ENCODE measurements at places on chromosomes 3 and 15.

GRCh38 chr15:69244798-69245197 lies 53.9 kb upstream of the PAQR5 start:
- no peak for DNase-seq

DNA sequence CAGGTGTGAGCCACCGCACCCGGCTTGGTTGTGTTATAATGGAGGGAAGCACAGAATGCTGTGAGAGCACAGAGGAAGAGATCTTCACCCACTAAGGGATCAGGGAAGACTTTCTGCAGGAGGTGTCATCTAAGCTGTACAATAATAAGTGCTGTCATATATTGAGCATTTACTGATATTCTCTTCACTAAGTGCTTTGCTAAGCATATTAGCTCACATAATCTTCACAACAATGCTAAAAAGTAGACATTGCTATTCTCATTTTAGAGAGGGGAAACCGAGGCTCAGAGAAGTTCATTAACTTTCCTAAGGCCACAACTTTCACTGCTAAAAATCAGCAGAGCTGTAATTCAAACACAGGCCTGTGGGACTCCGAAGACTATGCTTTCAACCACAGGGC lies 115.3 kb downstream of the CORO2B start:
- no peak for DNase-seq

- DNase-seq = no peak
Measured at GRCh38 chr3:5692446-5692845, 504.9 kb downstream of the EDEM1 start.

DNA sequence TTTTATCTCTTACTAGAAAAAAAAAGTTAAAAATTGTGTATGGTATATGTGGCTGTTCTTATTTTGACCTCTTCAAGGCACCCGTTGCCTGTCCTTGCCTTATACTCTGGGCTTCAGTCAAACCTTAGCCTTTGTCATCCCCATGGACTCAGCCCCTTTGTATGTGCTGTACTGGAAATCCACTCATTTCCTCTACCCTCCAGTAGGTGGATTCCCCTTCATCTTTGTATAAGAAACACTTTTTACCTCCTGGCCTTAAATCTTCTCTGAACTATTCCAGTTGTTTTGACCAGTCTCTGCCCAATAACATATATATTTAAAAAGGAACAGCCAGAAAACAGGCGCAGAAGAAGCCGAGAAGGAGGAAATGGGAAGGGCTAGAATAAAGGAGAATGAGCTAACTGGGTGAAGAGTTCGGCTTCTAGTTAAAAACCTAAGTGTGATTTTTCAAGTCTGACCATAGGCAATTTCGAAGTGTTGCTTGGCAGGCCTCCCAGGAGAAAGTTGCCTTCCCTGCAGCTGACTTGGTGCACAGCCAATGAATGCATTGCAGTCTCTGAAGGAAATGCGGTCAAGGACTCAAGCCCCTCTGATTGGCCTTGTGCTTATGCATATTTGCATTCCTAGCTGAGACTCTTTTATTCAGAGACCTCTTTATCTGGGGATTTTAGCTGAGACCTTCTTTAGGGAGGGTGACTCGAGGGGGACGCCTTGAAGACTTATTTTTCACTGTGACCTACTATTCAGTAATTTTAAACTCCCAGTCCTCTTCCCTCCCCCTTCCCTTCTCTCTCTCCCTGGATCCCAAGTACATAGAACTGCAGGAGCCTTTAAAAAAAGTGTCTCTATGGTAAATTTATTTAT lies 277.4 kb downstream of the ROBO1 start:
- DNase-seq = no peak

DNA sequence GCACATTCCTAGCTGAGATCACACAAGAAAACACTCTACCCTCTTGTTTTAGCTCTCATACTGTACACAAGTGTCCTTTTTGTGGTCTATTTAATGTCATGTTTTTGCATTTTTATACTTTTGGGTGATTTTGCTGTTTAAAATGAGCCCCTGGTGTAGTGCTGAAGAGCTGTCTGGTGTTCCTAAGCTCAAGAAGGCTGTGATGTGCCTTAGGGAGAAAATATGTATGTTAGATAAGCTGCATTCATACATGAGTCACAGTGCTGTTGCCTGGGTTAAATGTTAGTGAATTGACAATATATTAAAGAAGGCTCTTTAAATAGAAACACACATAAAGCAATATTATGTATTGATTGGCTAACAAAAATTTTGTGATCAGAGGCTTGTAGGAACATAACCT lies 387.4 kb upstream of the C2CD4B start:
- DNase-seq = no peak

DNA sequence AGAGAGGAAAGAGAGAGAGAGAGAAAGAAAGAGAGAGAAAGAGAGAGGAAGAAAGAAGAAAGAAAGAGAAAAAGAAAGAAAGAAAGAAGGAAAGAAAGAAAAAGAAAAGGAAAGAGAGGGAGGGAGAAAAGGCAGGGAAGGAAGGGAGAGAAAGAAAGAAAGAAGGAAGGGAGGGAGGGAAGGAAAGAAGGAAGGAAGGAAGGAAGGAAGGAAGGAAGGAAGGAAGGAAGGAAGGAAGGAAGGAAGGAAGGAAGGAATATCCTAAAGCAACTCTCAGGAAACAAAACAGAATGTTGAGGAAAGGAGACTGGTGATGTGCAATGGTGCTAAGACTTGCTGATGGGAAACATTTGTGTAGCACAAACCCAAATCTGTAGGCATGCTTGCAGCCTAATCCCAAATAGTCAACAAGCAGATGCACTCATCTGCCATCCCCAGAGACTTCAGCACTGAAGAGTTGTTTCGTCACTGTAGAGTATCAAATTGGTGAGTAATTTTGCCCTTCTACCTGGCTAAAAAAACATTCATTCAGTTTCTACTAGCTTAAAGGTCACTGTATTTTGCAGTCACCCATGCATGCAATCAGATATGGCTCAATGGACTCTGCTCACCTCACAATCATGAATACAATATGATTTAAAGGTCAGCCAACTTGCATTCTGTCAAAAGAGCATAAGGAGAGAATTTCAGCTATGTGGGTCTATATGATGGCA lies 480.3 kb downstream of the FGF12 start:
- DNase-seq = no peak

DNA sequence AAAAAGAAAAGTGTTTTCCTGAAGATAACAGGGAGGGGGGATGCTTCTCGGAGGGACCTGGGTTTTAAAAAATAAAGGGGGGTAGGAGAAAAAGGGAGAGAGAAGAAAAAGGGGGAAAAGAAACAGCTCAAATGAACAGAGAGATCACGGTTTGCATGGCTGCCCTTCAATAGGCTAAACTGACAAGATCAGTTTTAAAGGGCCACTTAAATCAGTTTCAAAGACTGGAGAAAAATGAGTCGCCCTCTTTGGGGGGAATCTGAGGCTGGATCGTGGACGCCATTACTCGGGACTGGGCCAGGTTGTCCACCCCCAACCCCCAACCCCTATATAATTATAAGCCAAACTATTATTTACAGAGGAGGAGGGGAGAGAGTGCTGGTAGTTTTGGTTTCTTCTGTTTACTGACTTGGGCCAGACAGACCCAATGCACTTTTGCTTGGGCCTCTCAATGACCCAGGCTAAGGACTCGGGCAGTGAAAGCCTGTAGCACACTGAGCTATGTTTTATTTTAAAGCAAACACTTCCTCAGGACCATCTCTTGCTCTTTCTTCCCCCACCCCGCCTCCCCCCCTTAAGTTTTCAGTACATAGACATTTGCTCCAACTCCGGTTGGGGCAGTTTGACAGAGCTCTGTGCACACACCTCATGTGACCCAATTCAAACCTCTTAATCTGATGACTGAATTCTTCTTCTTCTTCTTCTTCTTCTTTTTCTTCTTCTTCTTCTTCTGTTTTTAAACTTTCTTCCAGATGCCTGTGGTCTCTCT lies 6.3 kb downstream of the NR2F2 start:
- no peak for DNase-seq

- no peak for DNase-seq
Measured at GRCh38 chr15:82986442-82986780, 401 bp downstream of the RAMAC start.

GRCh38 chr3:78879295-78879860 lies 888.4 kb downstream of the ROBO1 start:
- no peak for DNase-seq

- DNase-seq = no peak
Measured at GRCh38 chr15:95347837-95348236, 982.7 kb upstream of the NR2F2 start.
